ENCODE measurements at places on chromosomes 7 and 10. TPM values are rescaled to one million over a fixed set of nuclear protein-coding genes. Genes with fewer than 3 reads are reported as not detected.

DNA sequence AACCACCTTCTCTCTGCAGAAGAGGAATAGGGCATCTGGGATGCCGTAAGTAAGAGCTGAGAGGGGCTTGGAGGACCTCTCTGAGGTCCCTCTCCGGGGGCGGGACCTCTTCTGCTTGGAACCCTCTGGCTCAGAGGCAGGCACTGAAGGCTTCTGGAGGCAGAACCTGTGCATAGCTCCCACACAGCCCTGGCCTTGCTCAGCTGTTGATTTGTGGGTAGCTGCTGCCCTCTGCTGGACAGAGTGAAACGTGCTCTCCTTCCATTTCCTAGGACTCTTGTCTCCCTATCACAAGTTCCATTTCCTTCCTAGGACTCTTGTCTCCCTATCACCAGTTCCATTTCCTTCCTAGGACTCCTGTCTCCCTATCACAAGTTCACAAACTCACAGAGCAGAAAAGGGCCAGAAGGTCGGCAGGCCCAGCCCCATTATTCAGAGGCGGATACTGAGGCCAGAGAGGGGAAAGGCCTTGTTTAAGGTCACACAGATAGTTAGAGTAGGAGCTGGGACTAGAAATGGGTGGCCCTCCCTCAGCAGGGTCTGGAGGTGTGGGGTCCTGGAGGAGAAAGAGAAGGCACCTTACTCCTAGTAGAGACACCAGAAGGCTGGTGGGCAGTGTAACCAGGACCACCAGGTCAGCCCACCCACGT is 30.3 kb upstream of the GARS1 start:
- peak; percentile 70 for DNase-seq

DNA sequence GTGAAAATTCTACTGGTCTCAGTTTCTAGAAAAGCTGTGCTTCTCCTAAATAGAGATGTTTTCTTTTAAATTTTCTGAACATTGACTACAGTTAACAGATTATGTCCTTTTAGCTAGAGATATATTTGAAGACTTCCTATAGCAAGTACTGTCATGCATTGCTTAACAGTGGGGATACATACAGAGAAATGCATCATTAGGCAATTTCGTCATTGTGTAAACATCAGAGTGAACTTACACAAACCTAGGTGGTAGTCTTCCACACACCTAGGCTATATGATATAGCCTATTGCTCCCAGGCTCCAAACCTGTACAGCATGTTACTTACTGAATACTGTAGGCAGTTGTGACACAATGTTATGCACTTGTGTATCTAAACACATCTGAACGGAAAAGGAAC is 28.5 kb downstream of the PIK3CG start:
- DNase-seq = no peak

DNA sequence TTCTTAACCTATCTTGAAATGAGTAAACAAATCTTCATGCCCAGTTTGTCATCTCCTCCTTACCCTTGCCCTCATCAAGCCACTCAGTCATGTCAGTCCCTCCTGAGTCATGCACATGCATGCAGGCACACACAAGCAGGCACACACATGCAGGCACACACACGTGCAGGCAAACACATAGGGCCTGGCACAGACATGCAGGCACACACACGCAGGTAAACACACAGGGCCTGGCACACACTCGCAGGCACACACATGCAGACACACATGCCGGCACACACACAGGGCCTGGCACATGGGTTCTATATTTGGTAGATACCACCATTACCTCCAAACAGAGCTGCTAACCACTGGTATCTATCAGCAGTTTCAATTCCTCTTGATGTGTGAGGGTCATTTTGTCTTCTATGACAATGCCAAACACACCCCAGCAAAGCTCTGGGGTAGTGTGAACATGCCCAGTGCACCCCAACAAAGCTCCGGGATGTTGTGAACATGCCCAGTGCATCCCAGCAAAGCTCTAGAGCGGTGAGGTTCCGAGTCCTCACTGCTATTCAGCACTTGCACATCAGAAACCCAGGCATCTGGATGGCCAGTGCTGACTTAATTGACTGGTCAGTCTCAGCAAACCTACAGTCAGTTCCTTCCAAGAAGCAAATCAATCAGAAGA is 563.8 kb downstream of the PTPRN2 start:
- DNase-seq = no peak

GRCh38 chr7:79084423-79084822 is 369.0 kb downstream of the MAGI2 start:
- DNase-seq = no peak

DNA sequence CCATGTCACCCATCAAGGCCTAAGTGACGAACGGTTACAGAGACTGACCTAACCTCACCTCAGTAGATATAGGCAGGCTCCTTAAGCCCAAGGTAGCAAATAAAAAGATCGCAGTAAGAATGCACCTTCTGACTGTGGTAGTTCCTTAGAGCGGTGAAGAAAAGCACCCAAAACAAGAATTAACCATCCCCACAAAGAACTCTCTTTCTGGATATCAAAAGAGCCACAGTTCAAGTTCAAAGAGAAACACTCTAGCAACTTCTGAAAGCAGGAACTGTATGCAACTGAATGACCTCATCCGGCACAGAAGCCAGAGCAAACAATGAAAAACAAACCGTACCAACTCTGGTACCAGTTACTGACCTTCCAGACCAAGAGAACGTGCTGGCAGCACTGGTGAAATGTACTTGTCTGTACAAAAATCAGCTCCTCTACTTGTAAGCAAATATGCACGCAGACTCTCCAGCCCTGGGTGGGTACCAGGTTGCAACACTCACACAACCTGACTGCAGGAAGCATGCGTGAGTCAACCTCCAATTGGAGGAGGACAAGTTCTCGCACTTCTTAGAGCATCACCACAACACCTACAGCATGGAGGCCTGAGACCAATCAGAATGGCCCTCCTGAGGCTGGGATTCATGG is 202.7 kb downstream of the FAM107B start:
- no peak for DNase-seq

DNA sequence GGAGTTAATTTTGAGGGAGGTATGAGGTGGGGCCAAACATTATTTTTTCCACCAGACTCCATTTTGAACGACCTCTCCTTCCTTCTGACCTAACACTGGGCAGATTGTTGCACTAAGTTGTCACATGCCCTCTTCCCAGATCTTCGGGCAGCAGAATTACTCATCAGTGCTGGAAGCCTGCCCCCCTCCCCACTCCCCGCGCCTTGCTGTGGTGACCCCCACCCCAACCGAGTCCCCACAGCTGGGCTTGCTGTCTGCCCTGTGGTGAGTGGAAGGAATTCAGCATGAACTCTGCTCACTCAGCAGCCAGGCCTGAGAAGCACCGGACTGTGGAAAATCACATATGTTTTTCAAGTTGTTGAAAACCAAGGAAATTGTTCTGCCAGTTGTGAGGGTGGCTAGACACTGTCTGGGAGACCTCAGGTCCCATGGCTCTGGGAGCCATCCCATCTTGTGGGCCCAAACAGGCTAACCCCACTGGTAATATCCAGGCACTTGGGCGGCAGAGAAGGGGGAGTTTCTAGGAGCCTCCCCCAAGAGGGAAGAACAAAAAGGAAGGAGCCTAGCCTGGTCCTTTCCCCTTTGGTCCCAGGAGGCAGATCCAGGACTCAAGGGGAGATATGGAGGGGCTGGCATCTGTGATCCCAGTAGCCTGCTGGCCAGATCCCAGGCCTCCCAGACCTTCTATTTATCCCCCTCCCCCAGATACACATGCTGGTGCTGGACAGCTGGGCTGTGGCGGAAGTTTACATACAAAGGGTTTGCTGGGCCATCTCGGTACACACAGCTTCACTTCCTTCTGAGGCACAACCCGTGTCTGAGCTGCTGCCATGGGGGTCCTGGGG is 3.5 kb upstream of the AEBP1 start:
- no peak for DNase-seq

ZNF503 gene
- total RNA-seq = 12.1 TPM

DNA sequence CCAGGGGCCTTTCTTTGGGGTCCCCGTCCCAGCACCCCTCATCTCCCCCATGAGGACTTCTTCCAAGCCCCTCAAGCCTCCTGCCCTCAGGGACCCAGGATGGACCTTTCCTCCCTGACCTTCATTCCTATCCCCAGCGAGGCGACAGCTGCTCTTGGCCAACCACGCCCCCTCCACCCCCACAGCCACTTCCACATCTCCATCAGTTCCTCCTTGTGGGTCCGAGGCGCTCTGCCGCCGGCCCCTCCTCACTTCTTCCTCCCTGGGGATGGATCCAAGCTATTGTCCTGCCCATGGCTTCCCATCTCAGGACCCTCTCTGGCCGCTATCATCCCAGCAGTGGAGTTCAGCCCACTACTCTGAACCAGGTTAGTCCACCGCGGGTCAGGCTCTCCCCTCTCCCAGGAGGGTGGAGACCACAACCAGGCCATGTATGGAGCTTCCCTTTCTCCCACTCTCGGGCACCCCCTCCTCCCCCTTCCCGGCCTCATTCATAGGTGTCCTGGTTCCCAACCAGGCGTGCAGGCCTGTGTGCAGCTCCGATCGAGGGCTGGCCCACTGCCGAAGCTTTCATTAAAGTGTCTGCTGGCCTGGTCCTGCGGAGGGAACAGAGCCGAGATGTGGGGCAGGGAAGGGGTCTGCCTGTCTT is 1.7 kb upstream of the SH2B2 start:
- DNase-seq = no peak

GRCh38 chr10:15558136-15558535 is 161.6 kb downstream of the ITGA8 start:
- DNase-seq = no peak

- DNase-seq = no peak
Measured at GRCh38 chr10:99630433-99630832, 10.2 kb upstream of the SLC25A28 start.

DNA sequence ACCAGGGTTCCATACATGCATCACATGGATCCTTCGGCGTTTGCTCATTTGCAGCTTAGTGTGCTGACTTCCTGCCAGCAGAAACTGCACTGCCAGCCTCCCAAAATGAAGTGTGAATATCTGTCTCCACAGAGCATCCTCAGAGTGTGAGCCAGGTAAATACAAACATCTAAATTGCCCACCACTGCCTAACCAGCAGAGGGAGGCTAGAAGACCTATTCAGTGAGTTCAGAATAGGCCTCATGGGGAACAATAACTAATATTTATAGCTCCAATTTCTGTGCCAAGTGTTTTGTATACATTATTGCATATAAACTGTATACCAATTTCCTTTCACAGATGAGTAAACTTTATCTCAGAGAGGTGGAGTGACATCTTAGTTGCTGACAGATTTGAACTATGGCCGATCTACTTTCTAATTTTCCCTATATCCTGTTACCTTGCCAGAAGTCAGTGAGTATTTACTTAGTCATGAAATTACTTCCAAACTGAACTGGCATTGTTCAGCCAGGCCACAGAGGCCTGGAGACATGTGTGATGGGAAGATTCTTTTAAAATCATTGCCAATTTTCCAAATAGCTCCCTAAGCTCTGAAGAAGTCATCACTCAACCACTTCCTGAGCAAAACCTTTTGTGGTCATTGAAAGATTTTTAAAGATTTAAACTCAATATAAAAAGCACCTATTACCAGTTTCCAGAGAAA is 926.5 kb upstream of the GHITM start:
- DNase-seq = no peak

DNA sequence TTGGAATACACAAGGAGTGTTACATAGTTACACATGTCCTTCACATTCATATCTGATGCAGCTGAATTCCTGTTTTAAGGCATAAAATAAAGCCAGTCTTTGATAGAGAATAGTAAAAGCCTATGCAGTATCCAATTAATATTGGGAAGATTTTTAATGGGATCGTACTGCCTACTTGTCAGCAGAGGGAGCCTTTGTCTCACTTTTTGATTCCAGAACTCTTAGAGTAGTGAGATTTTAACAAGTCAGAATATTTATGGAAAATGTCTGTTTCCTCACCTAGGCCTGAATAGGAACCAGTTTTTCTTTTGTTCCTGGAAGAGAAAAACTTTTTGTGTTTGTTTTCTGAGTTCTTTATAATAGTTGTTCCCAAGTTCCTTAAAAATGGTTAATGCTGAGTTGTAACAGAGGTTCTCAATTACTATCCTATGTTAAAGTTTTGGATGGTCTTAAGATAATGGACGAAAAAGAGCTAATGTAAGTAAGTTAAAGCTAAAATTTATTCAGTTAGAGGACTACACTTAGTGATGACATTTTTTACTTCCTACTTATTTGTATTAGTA is 114.0 kb downstream of the BBS9 start:
- peak; percentile 36 for DNase-seq

DNA sequence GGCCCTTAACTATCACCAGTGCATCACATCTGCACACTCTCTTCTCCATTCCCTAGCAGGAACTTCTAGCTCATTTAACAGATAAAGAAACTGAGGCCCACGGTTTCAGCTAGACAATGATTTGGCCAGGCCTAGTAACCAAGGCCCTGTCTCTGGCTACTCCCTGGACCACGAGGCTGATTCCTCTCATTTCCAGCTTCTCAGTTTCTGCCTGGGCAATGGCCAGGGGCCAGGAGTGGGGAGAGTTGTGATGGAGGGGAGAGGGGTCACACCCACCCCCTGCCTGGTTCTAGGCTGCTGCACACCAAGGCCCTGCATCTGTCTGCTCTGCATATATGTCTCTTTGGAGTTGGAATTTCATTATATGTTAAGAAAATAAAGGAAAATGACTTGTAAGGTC is 13.5 kb downstream of the AQP1 start:
- no peak for DNase-seq

DNA sequence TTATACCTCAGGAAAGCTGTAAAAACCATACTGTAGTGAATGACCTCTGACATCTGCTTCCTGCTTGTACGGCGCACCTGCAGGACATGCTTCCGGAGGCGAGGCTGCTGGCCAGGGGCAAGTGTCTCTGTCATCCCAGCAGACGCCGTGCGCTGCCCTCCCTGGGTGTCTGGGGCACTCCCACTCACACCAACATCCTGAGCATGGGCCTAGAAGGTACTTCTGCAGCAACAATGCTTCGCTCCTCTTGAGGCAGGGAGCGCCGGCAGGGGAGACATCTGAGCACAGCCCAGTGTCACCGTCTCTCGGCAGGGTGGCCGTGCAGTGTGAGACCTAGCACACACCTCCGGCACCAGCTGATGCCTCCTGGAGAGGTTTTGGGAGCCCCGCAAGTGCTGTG is 269.2 kb downstream of the MAD1L1 start:
- DNase-seq = no peak

GRCh38 chr10:113047963-113048781 is 98.1 kb downstream of the TCF7L2 start:
- no peak for DNase-seq

GRCh38 chr7:1961701-1962276 is 271.0 kb downstream of the MAD1L1 start:
- DNase-seq = no peak

DNA sequence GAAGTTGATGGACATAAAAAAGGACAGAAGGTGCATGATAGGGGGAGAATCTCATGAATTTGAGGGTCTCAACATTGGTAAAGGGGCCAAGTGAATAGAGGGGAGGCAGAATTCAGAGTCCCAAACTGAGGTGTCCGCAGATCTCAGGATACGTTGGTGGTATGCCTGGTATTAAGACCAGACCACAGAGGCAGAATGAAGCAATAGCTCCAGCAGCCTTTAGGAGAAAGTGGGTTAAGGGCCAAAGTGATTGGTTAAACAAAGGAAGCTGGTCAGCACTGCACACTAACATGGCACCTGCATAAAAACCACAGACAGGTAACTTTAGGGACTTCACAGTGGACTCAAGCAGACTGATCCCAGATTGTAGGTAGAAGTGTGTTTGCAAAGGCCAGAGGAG is 37.5 kb downstream of the MEST start:
- no peak for DNase-seq
